Activated CD8-positive, alpha-beta memory T cell treated with anti-CD3 and anti-CD28 coated beads for 48 hours (primary cell): ENCODE measurements at places on chromosomes 1 and 21.

DNA sequence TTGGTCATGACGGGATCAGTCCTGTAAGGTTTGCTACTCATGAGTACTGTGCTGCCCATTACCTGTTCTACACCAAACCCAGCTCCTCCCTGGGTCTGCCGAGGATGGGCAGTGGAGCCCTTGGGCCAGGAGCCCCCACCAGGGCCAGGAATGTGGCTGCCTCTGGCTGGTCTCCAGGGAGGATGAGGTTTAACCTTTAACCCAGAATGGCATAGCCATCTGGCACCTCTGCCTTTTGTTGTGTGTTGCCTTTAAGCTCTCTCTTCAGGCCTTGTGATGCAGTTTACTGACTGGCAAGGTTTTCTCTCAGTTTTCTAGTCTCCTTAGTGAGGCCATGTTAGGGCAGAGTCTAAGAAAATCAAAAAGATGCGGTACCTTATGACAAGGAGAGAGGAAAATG, 38.6 kb downstream of the SIPA1L2 start:
- no peak for DNase-seq

- no peak for DNase-seq
Observed at GRCh38 chr1:194469282-194469681, 1282.9 kb upstream of the B3GALT2 start.

DNA sequence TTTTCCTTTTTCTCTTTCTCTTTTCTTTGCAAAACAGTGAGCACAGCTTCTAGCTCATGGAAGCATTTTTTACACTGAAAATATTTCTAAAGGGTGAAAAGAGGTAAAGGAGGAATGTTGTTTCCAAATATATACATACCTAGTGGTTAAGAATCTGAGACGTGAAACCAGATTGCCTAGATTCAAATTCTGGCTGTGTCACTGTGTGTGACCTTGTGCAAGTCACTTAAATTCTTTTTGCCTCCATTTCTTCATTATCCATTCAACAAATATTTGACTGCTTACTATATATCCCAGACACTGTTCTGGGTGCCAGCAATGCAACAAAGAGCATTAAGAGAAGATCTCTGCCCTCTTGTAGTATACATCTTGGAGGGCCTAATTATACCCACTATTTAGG, 53.3 kb downstream of the ZFYVE9 start:
- no peak for DNase-seq

DNA sequence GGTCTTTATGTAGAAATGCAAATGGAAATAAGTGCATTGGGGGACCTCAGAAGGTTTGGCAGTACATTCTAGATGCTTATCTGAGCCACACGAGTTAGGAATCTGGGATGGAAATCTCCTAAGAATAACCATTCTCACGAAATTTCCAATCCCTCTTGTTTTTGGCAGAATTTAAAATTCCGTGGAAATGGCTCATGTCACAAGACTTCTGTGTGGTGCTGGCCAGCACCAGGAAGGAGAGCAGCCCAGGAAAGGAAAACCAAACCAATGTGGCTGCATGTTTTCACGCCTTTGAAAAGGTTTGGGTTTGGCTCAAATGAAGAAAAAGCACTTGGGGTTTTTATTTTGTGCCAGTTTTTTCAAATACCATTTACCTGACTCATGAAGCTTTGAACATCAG, 80.1 kb upstream of the KCNK2 start:
- DNase-seq: no peak

DNA sequence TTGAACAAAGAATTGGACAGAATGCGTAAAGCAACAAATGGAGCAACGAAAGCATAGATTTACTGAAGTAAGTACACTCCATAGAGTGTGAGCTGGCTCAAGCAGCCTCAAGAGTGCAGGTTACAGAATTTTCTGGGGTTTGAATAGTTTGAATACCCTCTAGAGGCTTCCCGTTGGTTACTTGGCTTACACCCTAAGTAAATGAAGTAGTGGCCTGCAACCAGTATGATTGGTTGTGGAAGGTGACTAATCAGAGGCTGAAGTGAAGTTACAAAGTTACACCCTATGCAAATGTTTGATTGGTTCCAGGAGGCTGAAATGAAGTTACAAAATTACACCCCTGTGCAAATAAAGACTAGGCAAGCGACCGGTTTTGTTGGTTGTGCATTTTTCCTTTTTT, 10.9 kb downstream of the TCEANC2 start:
- no peak for DNase-seq

- no peak for DNase-seq
Observed at GRCh38 chr1:78676993-78677392, 27.4 kb downstream of the IFI44 start.

DNA sequence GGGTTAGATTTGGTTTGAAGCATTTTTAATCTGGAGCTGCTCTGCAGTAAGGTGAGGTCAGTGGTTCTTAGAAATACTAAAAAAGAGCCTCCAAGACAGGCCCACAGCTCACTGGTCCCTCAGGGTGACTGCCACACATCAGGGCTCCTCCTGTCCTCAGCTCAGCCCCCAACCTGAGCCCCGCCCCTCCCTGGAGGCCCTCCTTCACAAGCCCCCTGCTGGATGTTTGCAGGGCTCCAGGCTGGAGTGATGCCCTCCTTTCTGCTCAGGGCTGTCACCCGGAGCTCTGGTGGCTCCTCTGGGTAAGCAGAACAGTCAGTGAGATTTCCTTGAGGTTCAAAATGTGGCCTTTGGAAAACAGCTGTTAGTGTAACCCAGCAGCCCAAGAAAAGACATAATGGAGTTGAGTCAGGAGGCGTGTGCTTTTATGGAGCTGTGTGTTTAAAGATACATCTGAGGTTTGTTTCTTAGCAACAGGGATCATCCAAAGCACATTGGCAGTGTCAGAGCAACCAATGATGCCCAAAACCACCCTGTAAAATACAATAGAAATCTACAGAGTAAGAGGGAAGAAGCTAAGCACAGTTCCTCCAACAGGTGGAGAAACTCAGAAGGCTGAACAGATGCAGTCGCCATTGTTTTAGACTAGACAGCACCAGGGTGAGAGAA, 21.4 kb downstream of the STUM start:
- DNase-seq: no peak

GRCh38 chr1:212506666-212507065, 73.9 kb downstream of the NENF start:
- no peak for DNase-seq

GRCh38 chr1:40411294-40411693, 37.8 kb downstream of the SMAP2 start:
- DNase-seq: no peak

DNA sequence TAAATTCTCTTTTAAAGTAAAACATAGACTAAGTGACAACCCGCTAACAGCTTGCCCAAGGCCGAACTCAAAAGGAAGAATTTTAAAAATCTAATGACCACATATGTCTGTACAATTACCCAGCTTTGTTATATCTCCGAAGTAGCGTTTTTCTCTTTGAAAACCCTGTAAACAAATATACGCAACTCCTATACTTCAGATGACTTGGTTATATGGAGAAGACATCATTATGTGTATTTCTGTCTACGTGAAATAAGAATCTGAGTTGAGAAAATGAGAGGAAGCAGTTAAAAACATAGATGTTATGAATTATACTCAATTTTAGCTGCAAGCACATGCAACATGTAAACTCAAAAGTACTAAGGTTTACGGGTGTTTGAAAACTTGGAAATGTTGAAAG, 2.0 kb downstream of the PBX1 start:
- DNase-seq: no peak

DNA sequence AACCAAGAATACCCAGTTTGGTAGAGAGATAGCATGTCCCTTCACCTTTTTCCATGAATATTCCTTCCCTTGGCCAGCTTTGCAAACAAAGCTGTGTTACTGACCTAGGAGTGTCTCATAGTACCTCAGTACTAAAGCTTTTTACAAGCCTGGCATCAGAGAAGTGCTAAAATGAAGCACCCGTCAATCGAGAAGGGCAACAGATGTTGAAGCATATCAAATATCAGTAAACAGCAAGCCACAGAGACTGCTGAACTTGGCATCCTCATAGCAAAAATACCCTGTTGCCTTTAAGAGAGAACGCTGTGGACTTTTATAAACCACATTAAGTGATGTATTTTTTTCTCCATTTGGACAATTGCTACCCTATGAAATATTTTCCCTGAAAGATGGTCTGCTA, 128.6 kb upstream of the HOOK1 start:
- no peak for DNase-seq

- no peak for DNase-seq
Observed at GRCh38 chr1:12531179-12531499, 86.9 kb downstream of the DHRS3 start.

DNA sequence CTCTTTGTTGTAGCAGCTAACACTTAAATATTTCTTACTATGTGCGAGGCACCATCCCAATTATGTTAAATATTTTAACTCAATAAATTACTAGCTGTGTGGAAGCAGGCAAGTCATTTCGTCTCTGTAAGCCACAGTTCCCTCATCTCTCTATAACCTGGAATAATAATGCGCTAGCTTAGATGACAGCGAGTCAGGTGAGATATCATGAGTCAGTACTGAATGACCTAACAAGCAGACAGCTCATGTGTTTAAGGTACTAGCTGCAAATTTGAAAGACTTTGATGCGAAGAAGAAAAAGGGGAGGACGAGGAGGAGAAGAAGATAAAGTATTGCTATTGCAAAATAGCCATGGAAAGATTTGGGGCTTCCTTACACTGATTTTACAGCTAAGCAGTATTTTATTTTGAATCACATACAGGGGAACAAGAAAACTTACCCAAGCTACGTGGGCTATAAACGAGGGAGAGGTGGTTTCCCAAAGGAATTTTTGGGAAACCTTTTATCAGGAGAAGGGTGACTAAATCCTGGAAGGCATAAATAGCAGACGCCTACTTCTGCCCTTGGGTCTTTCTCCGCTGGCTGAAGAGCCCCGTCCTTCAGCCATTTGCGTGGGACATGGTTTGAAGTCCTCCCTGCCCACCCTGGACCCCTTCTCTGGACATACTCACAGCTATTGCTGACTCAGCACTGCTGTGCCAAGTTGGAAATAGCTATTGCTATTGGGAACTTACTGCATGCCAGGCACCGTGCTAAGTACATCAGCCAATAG, 8.9 kb downstream of the CITED4 start:
- DNase-seq: no peak

DNA sequence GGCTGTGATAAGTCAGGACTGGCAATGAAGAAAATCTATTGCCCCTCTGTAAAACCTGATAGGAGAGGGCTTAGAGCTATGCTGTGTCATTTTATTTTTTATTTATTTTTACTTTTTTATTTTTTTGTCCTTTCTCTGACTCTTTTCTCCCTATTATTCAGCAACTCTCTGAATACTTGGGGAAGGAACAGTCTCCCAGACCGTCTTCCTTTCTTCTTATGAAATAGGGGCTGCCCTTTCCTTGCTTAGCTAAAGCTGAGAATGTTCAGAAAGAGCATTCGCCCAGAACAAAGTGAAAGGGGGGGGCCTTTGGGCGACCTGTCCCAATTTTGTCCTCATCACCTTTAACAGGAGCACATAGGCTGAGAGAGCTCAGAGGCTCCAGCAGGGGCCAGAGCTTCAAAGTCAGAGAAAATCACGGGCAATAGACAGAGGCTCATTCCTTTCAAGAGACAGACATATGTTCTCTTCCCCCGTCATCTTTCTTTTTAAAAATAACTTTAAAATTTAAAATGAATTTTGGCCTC, 80.9 kb downstream of the RNF220 start:
- no peak for DNase-seq

DNA sequence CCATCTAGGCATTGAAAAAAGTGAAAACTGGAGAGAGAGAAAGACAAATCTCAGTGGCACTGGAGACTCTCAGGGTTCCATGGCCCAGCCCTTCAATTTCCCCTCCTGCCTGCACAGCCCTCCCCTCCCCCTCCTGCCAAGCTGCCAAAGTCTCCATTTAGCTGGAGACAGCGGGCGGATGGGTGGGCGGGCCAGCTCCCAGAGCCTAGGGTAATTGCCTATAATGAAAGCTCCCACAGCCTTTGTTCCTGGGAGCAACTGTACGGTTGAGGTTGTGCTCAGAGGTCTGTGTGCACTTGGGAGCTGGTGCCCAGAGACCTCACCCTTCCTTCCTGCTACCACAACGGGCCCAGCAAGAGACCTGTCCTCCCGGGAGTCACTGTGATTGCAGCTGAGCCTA, 89.6 kb downstream of the NAV1 start:
- DNase-seq: no peak

DNA sequence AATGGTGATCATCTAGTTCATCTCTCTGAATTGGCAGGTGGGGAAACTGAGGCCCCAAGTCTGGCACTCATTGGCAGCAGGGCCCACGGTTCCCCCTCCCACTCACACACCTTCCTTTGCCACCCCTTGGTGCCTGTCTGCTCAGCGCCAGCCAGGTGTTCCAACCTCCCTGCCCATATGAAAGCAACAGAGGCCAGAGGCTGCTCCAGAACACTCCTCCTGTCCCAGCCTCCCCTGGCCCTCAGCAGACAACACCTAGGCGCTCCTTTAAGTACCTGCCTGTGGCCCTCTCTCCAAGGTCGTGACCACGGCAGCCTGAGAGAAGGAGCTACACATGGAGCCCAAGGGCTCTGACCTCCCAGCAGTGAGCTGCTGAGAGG, 362.3 kb upstream of the VAMP3 start:
- no peak for DNase-seq

DNA sequence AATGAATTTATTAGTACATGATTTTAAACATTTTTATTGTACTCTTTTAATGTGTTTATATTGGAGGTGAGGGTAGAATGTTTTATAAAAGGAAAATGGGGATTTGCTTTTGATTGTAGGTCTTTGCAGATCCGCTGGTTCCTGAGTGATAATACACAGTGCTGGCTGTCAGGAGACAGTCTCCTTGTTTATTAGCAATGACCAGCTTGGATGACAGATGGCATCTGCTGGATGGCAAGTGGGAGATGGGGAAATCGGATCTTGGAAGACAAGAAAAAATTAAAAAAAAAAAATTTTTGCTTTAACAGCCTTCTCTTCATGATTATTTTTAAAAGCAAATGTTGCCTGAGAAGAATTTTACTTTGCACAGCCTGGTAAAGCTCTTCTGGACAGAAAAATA, 4.4 kb upstream of the PHTF1 start:
- DNase-seq: no peak

DNA sequence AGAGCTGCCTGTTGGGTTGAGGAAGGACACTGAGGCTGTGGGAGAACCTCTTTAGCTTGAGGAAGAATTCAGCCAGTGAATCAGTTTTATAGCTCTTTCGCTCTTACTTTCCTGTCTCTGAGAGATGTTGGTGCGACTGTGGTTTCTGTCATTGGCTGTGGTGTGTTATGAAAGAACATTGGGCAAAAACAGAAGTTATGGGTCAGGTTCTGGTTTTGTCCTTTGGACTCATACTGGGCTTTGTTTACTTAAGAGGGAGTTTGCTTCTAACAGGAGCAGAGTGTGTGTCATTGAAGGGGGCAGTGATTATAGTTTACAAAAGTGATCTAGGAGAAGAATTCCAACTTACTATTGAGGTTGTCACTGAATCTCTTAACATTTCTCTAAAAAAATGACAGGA, 97.0 kb downstream of the TLR5 start:
- no peak for DNase-seq

GRCh38 chr1:9960011-9960410, 16.7 kb downstream of the NMNAT1 start:
- DNase-seq: no peak
